ENCODE measurements at places on chromosomes 7 and 10.

DNA sequence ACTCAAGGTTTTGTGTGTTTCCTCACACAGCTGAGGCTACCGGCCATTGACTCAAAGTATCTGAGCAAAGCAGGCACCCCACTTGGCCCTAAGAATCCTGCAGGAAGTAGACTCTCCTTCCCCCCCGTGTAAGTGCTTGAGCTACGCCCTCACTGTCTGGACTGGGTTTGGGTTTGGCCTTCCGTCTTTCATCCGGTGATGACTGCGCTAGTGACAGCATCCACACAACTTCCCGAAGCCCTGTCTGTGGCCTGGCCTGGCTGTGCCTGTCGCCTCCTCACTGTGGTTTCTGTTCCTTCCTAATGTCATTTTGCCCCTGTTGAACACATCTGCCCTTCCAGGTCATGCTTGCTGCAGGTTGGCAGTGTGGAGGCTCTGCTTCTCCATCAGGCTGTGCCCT, 14.5 kb downstream of the C7orf57 start:
- no peak for DNase-seq

DNA sequence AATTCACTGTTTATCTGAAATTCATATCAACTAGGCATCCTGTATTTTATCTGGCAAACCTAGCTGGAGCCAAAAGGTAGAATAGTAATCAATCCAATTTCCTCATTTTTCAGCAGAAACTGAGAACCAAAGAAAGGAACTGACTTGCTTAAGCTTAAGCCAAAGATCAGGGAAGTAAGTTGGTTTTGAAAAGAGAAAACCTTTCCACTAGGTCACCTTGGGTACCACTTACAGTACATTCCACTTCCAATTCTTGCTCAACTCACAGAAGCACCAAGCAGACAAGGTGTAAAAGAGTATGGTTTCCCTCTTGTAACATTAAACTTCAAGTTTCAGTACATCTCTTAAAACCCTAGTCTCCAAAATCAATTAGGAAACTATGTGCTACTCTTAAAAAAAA, 79.6 kb downstream of the ZFAND4 start:
- no peak for DNase-seq

DNA sequence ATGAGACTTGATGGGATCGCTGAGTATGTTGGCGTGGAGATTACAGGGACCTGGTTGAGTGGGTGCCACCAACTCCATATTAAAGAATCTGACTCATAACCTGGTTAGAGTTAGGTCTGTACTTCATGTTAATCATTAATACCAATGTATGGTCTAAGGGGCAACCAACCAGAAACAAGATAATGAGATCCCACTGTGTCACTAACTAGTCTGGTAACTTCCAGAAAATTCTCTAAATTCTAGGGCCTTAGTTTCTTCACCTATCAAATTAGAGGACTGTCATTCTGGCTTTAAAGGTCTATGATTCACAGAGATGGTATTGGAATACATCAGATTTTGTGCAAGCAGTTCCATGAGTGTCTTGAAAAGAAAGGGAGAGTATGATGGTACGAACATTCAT, 102.2 kb downstream of the SNX10 start:
- no peak for DNase-seq

GRCh38 chr10:96470116-96470743, 43.5 kb downstream of the TLL2 start:
- DNase-seq, result peak; percentile 64

GRCh38 chr7:91020636-91021385, 243.4 kb upstream of the FZD1 start:
- peak; percentile 17 for DNase-seq

DNA sequence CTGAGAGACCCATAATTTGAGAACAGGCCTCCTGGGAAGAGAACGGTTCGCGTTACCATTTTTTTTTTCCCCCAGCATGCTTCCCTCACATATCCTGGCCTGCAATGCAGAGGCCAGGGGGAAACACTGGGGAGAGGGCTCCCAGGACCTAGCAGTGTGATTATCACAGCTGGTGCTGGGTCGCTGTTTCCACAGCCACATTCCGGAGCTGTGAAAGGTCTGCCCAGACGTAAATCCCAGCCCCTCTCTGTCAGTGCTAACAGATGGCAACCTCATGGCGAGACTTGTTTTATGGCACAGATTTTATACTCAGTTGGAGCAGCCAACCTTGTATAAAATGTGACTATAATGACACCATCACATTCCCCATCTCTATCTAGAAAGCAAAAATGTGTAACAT, 150.5 kb downstream of the PLXDC2 start:
- no peak for DNase-seq

DNA sequence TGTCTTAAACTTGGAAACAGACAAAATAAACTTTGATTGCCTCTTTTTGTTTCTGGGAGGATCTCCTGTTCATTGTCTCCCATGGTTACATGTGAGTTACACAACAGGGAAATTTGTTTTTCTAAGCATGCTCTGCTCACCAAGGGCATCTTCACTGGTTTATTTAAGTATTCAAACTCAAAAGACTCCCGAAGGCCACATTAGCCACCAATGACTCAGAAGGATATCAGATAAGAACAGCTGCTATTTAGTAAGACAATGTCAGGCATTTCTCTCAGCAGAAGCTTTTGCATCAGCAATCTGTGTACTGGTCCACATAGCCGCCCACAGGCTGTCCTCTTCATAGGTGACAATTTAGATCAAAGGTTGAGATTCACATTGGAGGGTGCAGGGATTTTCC, 19.3 kb downstream of the OR6B1 start:
- DNase-seq, result peak; percentile 58

- peak; percentile 65 for DNase-seq
Measured at GRCh38 chr7:10412422-10413019, 561.2 kb upstream of the PHF14 start.

GRCh38 chr10:89164920-89165319, 42.2 kb downstream of the CH25H start:
- no peak for DNase-seq

DNA sequence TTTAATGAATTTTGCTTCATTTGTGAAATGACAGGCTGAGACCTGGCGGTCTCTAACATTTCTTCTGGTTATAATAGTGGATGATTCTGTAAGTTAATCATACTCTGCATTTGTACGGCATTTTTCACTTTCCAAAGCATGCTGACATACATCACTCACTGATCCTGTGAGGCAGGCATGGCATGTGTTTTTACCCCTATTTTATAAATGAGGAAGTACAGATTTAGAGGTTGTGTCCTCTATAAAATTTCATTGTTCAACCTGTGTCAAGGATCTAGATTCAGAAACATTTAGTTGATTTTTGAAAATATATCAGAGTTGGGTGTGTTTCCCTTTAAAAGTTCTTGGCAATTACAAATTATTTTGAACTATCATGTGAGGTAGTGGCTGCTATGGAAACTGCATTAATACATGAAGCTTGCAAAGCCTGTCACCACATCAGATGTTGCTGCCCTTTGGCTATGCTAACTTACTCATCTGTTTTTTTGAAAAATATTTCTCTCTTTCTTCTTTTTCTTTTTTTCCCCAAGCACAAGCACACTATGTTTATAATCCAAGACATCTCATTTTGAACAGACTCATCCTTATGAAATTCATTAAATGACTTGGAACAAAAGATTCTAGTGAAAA, 172.7 kb downstream of the GNAI1 start:
- DNase-seq, result peak; percentile 24

DNA sequence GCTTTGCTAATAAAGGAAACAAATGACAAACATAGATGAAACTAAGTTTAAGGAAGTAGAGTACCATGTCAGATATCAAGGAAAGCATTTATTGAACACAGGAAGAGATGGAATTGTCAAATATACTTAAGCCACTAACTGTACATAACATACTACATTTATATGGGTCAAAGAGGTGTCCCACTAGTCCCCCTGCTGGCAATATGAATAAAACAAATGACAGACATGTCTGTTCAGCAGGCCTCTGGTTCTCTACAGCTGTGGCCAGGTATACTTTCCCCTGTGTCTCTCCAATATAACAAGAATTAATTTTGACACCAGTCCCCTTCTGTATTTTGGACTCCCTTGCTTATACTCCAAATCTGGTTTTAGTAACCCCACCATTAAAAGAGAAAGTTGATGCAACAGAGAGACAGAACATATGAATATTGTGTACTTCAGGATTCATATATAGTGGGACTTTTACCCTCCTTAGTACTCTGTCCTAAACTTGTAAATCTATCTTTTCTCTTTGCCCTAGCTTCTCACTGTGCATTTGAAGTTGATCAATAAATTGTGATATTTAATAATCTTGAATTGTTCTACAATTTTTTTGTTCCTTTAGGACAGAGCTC, 42.9 kb downstream of the CD36 start:
- peak; percentile 47 for DNase-seq

DNA sequence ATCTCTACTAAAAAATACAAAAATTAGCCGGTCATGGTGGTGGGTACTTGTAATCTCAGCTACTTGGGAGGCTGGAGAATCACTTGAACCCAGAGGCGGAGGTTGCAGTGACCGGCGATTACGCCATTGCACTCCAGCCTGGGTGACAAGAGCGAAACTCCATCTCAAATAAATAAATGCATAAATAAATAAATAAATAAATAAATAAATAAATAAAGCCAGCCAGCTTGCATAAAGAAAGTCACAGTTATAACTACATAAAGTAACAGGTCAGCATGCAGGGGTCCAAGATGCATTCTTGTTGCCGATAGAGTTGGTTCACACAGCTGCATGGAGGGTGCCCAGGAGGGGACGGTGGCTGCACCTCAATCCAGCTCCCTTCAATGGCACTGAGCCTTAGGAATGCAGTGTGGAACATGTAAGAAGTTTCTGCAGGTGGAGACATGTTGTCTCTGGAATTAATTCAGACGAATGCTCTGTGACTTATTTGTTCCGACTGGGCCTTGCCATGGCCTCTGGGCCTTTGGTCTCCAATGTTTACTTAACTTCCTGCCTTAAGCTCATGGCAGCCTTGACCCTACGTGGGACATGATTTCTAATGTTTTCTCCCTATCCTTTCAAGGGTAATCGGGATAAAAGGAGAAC, 159.6 kb upstream of the PRKCQ start:
- no peak for DNase-seq

DNA sequence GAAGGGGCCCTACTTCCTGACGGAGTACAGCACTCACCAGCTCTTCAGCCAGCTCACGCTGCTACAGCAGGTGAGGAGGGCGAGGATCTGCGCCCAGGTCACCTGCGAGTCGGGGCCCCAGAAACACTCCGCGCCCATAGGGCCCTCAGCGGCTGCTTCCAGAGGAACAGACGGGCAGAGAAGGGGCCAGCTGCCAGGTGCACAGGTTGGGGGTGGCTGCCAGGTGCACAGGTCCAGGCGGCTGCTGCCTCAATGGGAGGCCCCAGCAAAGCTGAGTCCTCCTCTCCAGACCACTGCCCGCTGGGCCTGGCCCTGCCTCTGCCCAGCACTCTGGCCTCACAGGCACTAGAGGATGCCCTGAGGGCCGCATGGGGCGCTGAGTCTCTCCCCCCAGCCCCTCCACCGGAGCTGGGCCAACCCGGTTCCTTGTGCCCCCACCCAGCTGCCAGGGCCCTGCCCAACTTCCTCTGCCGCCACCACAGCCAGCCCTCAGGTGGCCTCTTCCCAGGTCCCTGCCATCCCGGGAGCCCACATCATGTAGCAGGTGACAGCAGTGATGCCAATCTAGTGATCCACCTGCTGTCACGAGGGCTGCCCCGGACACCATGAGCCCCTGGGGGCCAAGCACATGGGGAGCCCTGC, 17.0 kb upstream of the UTF1 start:
- DNase-seq, result no peak

DNA sequence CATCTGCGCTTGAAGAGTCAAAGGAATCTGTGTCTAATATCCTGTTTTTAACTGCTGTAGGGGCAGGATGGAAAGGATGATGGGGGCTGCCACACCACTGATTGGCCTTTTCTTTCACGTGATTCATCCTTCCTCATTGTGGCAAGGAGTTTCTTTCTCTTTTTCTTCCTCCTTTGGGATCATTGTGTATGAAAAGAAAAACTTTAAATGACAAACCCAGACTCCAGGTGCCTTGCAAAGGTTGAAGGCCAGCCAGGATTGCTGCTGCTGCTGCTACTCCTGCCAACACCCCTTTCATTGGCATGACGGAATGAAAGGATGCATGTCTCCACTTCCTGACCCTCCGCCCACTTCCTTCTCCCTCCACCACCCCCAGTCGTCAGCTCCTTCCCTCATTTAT, 6.5 kb upstream of the OIT3 start:
- no peak for DNase-seq

- DNase-seq, result no peak
Measured at GRCh38 chr10:1557081-1557480, 180.2 kb downstream of the ADARB2 start.

DNA sequence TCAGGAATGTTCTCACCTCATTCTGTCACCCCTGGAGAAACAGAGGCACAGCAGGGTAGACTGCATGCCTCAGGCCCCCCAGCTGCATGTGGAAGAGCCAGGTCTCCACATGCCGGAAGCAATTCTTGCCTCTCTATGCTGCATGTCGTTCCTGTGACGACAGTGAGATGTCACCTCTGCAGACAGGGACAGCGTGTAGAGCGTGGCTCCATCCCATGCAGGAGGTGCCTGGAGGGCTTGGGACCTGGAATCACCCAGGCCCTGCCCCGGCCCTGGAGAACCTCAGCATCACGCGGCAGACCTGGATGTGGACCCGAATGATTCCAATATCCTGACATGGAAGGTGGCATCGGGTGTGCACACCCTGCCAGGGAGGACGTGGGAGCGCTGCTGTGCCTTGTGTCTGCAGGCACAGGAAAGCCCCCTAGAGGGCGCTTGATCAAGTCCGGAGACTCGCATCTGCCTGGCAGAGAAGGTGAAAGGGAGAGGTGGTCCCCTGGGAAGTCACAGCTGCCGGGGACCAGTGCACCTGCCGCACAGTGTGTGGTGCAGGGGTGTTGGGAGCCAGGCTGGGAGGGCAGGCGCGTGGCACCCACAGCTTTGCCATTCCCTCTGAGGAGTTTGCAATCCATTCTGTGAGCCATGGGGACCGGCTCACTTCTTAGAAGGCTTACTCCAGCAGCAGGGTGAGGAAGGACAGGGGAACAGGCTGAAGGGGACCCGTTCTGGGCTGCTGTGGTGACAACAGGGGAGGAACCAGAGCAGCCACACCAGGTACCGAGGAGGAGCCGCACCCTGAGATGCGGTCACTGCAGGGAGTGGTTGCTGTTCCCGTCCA, 45.3 kb upstream of the EN2 start:
- DNase-seq, result peak; percentile 31

DNA sequence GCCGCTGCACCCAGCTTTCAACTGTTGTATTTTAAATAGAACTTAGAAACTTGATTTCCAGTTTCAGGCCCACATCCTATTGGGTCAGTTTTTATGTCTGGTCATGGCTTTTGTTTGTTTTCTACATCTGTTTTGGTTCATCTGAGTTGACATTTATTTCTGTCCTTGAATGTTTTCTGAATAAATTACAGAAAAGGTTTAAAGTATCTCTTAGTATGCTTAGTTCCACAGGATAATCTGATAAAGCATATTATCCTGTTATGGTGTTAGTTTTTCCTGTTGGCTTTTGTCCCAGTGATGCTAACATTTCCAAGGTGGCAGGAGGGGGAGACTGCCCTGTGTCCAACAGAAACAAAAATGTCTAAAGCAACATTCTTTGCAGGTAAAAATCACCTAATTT, 733.2 kb downstream of the INHBA start:
- DNase-seq, result no peak

DNA sequence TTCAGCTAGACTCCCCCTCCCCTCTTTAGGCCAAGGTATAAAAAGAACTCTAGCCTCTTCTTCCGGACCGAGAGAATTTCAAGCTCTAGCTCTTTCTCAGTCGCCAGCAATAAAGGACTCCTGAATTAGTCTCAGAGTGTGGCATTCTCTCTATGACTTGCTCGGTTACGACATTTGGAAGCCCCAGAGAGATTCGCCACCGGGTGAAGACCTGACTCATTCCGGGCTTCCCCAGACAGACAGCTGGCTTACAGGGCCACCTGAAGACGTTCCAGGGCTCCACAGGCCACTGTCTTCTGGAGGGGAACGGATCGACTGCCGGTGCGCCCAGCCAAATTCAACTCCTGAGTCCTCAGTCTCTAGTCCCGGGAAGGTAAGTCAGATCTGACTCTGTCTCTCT, at the start of gene AKR1B15:
AKR1B15 (plus strand) TSS at position 234 of the 400 bp plus-strand sequence. CDS start 15,510 bp downstream, outside the sequence.
- DNase-seq, result no peak

Data from astrocyte of the hippocampus (primary cell).